ENCODE measurements at places on chromosomes 2 and 18.

- no peak for DNase-seq
Observed at GRCh38 chr2:234495251-234496054, 1.4 kb downstream of the ARL4C start.

DNA sequence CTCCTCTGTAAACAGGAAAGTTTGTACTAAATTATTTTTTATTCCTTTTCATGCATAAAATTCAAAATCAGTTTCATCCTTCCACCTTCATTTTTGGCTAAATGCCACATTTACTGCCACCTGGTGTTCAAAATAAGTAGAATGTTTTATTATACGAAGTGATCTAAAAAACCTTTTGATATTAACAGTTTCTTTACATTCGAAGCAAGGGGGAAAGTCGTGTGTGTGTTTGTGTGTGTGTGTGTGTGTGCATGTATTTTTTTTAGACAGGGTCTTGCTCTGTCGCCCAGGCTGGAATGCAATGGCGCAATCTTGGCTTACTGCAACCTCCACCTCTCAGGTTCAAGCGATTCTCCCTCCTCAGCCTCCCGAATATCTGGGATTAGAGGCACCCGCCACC is 9.0 kb upstream of the SCN9A start:
- DNase-seq: no peak

DNA sequence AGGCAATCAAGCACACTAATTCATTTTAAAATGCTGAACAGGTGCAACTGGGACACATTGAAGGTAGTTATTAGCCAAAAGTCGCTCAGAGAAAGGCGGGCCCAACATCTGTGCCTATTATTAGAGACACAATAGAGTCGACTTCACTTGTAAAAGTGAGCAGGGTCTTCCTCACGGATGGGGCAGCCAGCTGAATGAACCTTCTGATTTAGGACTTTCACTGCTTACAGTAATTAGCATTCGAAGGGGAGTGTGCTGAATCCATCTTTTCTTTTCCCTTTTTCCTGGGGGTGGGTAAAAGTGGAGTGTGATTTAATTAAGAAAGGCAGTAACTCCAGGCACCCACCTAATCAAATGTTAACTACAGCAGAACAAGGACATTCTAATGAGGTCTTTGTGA is 677.7 kb downstream of the DCDC2C start:
- DNase-seq: no peak

- no peak for DNase-seq
Observed at GRCh38 chr2:160736148-160737028, 242.8 kb upstream of the RBMS1 start.

DNA sequence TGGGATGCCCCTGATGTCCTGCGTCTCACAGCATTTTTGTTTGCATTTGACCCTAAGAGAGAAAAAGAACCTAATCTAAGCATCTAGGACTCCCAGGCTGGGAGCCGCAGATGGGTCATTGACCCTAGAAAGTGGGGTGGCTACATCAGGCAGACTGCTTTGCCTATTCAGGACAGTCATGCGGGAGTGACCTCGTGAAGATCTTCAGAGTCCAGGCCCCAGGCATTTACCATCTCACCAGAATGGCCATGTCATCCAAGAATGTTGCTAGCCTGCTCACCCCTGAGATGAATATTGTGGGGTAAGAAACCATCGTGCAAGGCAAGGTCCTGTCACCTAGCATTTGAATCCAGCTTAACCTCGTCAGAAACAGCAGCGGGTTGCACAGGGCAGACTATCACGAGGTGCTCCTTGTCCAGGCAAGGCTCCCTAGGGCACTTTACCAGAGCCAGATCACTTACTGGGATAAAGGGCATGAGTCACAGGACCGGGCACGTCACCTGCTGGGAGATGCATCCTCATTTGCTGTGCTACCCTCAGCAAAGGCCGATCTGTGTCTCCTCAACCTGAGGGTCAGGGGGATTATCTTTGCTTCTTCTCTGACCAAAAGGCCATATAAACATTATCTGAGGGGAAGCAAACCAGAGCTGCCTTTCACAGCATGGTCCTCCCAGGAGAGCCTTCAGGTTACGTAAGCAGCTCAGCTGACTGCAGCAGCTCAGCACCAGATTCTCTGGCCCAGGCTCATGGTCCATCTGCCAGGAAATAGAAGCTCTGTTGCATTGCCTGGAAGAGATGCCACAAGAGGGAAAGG is 162.3 kb downstream of the ACKR3 start:
- DNase-seq: no peak

GRCh38 chr2:139477618-139478017 is 697.4 kb upstream of the NXPH2 start:
- no peak for DNase-seq

- DNase-seq: no peak
Observed at GRCh38 chr2:132253496-132254305, 91.9 kb upstream of the ANKRD30BL start.

GRCh38 chr2:9656270-9656766 is 25.5 kb upstream of the YWHAQ start:
- DNase-seq: peak; percentile 63

- no peak for DNase-seq
Observed at GRCh38 chr2:111250448-111251030, 129.8 kb downstream of the BCL2L11 start.

DNA sequence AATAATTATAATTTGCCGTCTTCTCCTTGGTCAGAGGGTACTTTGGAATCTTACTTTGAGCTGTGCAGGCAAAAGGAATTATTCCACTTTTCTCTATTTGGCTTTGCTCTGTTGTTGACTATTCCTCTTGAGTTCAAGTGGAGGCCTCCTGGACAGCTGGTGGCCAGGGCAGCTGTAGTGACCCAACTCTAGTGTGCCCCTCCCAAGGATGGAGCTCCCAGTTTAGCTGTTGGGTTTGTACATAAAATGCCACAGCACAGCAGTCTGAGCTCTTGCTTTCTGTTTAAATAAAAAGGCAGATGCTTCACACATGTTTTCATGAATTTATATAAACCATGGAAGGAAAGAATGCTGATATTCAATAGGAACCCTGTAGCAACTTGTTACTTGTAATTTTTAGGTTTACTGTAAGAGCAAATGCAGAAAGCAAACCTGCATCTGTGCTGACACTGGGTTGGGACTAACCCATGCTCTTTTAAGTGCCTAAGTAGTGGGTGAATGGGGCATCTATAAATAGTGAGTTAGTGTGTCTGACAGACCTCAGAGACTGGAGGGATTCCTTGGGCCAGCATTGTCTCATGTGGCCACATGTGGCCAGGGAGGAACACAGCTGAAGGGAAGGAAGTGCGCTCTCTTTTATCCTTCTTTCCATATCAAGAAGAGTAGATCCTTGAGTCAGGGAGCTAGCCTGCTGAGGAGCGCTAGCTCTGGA is 121.8 kb downstream of the FHOD3 start:
- no peak for DNase-seq

DNA sequence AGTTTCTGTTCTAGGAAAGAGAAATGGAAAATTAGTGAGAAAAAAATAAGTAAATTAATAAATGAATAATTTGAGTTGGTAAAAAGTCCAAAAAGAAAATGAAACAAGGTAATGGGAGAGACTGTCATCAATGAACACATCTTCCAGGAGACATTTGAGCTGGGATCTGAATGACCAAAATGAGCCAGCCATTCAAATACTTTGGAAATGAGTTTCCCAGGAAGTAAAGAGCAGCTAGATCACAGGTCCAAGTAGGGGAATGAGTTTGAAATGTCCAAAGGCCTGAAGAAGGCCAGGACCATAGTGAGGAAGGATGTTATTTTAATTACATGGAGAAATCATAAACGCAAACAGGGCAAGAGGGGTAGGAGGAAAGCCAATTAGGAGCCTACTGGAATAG is 6.6 kb upstream of the DNAH7 start:
- DNase-seq: no peak

- peak; percentile 75 for DNase-seq
Observed at GRCh38 chr2:27428978-27429541, 629 bp downstream of the NRBP1 start.

- no peak for DNase-seq
Observed at GRCh38 chr2:191386938-191387536, 141.8 kb downstream of the MYO1B start.

DNA sequence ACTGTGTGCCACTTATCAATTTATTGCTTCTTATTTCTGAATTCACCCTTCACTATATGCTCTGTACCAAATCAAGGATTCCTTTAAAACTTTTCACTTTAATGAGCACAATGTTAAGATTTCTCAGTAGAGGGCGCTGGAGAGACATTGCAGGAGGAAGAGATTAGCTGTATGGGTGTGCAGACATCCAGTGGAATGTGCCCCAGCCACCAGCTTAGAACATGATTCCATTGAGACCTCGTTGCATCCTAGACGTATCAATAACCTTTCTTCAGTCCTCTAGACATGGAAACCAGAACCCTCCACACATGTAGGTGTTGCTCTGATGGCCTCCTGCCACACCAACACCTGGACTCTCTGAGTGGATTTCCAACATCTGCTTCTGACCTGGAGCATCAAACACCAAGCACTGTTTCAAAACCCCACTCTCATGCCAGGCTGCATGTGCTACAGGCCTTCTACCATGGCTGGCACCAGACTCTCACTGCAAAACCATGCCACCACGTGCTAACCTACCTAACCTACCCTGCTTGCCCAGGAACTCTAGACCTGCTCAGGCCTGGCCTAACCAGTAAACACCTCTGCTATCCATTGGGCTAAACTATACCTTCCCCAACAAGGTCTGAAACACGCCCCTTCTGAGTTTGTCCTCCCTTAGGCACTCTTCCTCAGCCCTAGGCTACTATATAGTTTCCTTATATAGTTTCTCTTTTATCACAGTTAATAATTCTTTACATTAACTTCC is 633.2 kb upstream of the PKDCC start:
- no peak for DNase-seq

DNA sequence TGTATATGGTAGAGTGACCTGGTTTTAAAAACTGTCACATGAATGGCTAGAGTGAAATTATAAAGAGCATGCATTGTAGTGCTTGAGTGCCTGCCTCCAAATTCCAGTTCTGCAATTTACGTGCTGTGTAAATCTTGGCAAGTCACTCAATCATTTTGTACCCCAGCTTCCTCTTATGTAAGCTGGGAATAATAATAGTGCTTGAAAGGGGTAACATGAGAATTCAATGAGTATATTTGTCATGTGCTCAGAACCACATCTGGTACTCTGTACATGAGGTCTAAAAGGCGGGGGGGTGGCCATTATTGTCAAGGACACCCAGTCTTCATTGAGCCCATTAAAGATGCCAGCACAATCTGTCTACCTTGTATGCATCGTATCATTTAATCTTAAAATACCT is 214.8 kb downstream of the MC4R start:
- DNase-seq: no peak

GRCh38 chr2:197205585-197206215 is 104.9 kb downstream of the ANKRD44 start:
- no peak for DNase-seq

DNA sequence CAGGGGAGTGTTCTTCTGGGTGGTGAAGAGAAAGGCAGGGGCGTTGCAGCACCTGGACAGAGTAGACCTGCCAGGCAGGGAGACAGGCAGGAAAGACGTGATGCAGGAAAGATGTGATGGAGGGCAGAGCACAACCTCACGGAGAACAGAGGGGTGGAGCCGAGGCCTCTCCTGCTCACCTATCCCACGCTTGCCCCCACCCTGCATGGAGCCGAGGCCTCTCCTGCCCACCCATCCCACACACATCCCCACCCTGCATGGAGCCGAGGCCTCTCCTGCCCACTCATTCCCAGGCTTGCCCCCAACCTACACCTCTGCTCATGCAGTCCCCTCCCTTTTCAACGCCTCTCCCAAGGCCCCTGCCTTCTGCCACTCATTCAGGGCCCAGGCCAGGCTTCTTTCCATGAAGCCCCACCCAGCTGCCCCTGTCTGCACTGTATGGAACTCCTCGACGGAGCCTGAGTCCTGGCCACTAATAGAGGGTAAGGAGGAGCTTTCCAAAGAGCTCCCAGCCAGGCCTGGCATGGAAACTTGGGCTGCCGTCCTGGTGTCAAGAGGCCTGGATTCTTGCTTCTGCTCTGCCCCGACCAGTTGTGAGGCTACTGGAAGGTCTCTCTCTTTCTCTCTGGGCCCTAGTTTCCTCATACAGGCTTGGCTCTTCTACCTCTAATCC is 32.0 kb upstream of the LOXHD1 start:
- no peak for DNase-seq

- DNase-seq: no peak
Observed at GRCh38 chr2:158969162-158969714, 798 bp downstream of the TANC1 start.

- DNase-seq: no peak
Observed at GRCh38 chr2:100119235-100119634, 23.2 kb downstream of the AFF3 start.

- no peak for DNase-seq
Observed at GRCh38 chr2:7116511-7116910, 199.3 kb downstream of the RNF144A start.

DNA sequence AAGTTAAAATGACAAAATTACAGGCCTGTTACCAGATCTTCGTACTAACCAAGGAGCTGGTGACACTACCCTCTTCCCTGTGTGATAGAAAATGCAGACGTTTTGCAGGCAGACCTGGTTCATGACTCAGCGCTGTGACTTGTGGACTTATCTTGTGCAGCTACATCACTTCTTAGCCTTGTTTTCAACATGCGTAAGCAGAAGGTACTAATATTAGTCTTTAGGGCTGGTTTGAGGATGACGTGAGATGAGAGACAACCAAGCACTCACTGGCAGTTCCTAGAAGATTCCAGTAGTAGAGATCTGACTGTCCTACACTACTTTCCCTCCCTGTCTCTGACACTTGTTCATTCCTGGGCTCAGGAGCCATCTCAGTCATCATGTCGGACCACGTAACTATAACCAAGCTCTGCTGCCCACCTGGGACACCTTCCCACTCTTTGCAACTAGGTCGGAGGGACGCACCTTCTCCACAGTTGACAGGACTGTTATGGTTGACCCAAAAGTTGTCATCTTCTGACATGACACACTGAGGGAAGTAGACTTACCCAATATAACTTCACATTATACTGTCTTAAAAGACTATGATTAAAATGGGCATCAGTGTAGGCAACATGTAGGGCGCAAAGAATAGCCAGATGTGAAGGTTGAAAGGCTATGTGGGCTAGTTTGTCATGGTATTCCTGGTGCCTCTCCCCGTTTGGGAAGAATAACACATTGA is 64.8 kb downstream of the TNFRSF11A start:
- no peak for DNase-seq

DNA sequence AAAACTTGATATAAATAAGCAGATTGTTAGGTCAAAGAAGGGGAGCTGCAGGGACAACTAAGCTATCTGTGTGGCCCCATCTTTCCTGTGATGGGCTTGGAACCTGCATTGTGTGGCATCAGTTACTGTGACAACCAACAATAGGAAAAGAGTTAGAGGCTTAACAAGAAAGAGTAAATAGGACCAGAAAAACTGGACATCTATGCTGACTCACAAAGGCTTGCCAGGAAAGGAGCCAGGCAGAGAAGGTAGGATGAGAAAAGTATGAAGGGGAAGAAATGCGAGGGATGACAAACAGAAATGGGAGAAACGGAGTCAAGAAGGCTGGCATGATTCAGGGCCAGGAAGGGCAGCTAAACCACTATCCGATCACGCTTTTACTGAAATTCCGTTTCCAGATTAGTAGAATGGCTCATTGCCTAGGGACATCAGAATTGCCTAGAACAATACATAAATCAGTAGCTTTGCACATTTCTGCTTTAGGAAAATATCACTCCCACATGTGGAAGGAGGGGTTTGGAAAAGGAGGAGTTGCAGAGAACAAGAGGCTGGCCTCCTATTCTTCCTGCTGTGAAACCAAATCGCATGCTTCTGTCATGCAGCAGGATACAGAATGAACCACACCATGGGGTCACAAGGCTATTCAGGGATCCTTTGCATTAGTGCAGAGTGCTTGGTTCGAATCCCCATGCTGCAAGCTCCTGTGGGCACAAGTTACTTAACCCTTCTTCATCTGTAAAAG is 7.3 kb downstream of the PLA2R1 start:
- no peak for DNase-seq

Data from GM12892 (cell line).